ENCODE measurements at places on chromosomes 11 and 22. TPM values are rescaled to one million over a fixed set of nuclear protein-coding genes. Genes with fewer than 3 reads are reported as not detected.

GRCh38 chr11:36876266-36876665, 278.2 kb upstream of the RAG2 start:
- no peak for DNase-seq

The CLMP gene
- total RNA-seq, result 0.31 TPM

GRCh38 chr22:35641494-35642120, 6.6 kb upstream of the APOL6 start:
- peak; percentile 5 for DNase-seq

The APOBEC3C gene
- total RNA-seq, result 142 TPM

GRCh38 chr22:20391222-20391621, 2.7 kb upstream of the ZNF74 start:
- DNase-seq, result no peak

GRCh38 chr11:11577932-11578911, 43.6 kb downstream of the GALNT18 start:
- no peak for DNase-seq

DNA sequence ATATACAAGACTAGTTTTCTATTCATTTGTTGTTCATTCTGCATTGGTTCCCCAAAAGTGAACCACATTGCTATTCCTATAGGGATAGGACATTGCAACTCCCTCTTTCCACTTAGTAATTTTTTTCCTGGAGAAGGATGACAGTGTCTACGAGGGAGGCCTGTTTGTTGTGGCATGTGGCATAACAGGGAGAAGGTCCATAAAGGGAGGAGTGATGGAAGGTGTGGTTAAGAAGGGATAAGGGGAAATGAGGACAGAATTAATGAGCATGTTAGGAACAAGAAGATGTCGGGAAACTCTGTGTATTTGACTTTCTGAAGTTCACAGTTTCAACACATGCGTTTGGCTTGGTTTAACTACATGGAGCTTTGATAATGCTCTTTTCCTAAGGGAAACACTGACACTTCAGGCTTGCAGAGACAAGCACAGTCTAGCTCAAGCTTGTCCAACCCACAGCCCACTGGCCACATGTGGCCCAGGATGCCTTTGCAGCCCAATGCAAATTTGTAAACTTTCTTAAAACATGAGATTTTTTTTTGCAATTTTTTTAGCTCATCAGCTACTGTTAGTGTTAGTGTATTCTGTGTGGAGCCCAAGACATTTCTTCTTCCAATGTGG, 149.7 kb downstream of the TRPC6 start:
- DNase-seq, result no peak

DNA sequence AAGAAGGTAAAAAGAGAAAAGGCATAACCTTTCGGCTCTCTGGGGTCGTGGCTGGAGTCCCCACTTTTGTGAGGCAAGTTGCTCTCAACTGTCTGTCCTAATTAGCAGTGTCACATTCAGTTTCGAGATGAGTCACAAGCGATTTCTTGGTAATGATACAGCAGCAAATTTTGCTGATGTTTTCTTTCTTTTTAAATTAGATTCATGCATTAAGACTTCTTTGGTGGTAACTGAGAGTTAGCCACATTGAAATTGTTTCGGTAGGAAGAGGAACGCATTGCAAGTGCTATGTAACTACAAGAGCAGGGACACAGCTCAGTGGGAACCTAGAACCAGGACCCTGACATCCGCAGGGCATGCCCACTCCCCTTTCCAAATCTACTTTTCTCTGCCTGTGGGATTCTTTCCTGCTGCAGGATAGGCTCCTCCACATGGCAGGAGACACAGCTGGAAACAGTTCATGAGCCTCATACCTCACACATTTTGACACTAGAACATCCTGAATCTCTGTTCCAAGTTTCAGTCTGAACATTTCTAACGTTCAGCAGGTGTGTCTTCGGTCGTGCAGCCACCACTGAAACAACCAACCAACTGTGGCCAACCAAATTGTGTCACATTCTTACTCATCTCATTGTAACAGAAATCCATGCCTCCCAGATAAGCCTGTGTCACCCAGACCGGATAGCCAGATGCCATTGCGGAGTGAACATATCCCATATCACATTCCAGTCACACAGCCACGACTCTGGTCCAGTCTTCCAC, 987.6 kb downstream of the NTM start:
- DNase-seq, result no peak

GRCh38 chr11:636511-637332, at the start of gene DRD4:
TSS of gene DRD4 (plus strand) at chr11:637269. CDS start at chr11:637305, 36 bp downstream.
- no peak for DNase-seq

The NPAS4 gene
- not detected for total RNA-seq

The WEE1 gene
- total RNA-seq, result 47.8 TPM

GRCh38 chr11:113401718-113402117, 14.1 kb downstream of the ANKK1 start:
- no peak for DNase-seq

The CASP4 gene
- total RNA-seq, result 58.3 TPM

Data from activated CD4-positive, alpha-beta memory T cell treated with anti-CD3 and anti-CD28 coated beads for 36 hours (primary cell).